Astrocyte (in vitro differentiated cells and primary cell): ENCODE measurements at places on chromosomes 13 and 19.

GRCh38 chr13:29429286-29429900, 166.1 kb downstream of the SLC7A1 start:
- no peak for DNase-seq

DNA sequence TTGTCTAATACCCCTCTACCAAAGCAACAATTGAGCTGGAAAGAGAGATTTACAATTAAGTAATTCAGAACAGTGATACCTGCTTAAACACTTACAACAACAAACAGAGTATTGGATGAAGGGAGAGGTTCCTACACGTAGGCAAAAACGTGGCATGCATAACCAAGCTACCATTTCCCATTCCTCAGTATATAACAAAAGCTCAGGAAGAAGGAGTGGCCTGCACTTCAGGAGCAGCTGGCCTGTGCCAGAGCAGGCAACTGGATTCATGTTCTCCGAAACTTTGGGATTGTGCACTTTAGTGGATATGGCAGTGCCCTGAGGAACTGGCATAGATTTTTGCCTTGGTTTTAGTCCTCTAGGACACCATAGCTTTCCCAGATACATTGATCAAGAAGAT, 630.2 kb upstream of the PCDH9 start:
- DNase-seq, result no peak

DNA sequence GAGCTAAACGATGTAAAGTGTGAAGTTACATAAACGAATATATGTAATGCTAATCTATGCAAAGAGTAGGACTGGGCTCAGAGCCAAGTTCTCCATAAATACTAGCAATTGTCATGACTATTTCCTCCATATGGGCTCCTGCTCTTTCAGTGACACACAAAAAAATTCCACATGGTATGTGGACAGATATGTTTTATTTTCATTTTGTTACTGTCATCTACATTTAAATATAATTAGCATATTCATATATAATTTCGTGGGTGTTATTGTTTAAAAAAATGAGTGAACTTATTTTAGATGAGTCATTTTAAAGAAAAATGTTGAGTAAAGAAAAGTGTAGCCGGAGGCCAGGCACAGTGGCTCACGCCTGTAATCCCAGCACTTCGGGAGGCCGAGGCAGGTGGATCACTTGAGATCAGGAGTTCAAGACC, 5.0 kb upstream of the IGSF23 start:
- peak; percentile 9 for DNase-seq

DNA sequence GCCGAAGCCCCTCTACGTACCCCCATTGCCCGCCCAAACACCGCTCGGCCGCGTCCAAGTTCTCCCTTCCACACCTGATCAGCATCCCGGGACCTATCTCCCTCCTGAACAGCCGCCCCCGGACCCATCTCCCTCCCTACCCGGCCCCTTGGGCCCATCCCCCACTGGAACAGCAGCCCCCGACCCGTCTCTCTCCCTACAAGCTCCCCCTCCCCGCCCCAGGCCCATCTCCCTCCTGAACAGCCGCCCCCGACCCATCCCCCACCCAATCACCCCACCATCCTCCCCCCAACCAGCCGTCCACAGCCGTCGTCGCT, 610 bp downstream of the ZSCAN1 start:
- DNase-seq, result no peak

- DNase-seq, result peak; percentile 29
These were observed 1.5 kb downstream of the SMAD9 start for GRCh38 chr13:36918246-36919131.

GRCh38 chr13:39963612-39964011, 308.1 kb downstream of the COG6 start:
- DNase-seq, result no peak

DNA sequence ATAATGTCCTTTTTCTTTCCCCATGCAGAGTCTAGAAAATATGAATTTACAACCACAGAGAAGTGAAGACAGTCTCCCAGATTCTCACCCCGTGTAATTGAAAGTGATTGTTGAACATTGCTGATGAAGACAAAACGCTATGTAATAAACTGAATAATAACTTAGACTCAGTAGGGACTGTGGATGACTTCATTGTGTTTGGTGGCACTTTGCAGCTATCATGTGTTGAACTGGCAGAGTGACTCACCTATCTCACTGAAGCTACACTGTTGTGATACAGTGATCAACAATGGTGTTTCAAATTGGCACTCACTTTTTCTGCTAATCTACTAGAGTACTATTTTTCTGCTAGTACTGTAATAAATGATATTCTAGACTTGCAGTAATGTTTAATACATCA, 261.3 kb downstream of the DACH1 start:
- DNase-seq, result no peak

DNA sequence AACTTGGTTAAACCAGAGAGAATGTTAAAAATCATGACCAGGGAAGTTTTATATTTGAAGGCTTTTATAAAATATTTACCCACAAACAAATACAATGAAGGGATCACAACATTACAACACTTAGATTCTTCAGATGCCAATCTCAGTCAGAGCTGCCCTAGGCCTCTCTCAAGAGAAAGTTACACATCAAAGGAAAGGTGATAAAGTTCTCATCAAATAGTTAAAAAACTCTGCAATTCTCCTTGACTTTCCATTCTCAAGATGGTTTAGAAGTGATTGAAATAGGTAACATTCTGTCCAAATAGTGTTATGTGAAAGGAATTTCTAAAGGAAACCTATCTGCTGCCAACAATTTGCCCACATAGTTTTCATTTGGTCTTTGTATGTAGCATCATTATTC, 1115.2 kb upstream of the MIR17HG start:
- no peak for DNase-seq

DNA sequence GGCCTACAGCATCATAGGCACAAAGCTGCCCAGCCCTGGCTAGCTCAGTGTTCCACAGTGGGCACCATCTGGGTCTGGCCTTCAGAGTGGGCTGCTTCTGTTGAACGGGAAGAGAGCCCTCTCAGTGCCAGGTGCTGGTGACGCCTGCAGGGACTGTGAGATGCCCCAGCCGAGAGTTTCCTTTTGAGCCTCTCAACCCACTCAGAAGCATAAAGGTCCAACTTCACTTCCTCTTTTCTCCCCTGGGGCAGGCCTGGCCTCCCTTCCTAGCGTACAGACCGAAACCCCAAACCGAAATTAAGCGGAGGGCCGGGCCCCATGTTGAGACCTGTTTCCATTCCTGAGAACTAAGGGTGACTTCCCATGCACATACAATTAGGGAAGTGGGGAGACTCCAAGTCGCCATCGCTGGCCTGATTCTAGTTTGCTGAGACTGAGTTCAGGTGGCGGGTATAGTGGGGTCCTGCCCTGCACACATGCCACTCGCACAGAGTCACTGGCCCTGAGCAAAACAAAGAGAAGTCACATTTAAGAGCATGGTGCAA, 6.9 kb downstream of the RAB8A start:
- DNase-seq, result no peak

DNA sequence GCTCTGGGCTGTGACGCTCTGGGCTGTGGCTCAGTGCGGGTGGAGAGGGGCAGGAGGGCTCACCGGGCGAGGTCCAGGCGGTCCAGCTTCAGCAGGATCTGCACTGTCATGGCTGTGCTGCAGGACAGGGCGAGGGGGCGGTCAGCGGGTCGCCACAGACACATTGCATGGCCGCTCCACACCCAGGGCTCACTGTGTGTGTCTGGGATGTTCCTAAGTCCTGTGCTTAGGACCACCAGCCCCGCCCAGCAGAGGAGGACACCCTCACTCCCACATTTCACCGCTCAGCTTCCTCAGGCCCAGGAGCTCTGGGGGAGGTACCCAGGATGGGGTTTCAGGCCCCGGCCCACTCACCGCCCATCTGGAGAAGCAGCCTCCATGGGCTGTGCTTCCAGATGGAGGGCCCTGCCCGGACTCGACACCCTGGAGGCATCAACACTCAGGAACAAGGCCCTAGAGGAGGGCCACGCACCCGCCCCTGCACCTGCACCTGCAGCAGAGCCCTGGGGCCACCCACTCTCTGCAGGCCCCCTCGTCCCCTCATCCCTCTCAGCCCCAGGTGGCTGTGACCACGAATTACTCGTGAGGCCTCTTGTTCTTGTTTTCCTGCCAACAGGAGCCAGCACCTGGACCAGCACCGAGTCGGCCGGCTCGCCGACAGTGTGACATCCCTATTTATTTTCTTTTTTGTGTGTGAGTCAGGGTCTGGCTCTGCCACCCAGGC, 9.7 kb upstream of the CERS1 start:
- DNase-seq, result no peak

DNA sequence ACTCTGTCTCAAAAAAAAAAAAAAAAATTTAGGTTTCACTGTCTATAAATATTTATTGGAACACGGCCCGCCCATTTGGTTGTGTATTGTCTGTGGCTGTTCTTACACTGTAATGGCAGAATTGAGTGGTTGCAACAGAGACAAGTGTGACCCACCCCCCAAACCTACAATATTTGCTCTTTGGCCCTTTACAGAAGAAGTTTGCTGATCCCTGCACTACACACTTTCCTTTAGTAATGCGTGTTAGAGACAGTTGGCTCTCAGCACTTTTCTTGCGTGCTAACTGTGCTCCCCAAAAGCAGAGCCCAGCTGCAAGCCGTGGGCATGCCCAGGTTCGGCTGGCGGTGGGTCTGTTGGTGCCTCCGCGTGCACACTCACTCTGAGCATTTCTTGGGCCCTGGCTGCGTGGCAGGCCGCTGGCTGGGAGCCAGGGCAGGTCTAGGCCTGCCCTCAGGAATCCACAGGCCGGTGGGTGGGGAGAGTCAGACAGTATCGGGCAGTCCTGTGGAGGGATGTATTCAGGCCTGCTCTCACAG, 72.6 kb downstream of the SIPA1L3 start:
- peak; percentile 59 for DNase-seq

- no peak for DNase-seq
These were observed 7.2 kb upstream of the TEX101 start for GRCh38 chr19:43407416-43408005.
